NT2/D1 (cell line): ENCODE measurements at places on chromosomes 6 and 20.

DNA sequence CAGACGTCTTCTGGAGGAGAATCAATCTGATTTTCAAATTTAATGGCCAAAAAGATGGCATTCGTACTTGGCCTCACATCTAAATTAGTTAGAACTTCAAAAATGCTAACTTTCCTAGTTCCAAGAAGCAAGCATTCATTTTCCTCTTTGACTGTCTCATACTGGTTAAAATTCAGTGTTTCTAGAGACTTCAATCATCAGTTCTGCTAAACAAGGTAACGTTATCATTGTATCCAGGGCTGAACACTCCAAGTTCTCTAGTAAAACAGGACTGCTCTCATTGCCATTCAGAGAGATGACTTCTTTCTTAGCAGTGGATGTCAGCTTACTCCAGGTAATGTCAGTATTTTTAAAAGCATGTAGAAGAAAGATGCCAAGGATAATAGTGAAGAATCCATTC lies 34.6 kb upstream of the ENTPD6 start:
- DNase-seq = no peak

DNA sequence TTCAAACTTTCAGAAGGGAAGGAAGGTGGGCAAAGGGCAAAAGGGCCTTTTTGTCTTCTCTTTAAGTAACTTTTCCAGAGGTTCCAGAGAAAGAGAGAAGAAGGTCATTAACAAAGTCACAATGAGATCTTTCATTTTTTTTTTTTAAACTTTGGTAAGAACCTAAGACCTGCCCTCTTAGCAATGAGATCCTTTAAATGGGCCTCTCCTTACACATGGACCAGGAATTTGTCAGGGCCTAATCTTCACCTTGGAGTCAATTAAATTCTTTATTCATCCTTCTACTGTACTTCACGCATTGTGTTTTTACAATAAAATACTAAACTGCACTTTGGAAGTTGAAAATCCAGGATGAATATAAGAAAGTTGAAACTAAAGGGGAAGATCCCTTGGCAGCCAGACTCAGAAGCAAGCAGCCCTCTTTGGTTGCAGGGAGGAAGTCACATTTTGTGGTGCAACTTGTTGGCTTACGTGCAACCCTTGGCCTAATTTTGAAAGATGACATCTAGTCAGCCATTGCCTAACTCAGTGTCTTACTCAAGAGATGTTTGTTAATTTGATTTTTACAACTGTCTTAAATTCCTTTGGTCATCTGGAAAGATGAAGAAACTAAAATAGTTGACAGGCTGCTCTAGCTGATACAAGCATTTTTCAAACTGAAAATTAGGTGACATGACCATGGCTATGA lies 11.9 kb upstream of the TMEM170B start:
- DNase-seq = no peak

DNA sequence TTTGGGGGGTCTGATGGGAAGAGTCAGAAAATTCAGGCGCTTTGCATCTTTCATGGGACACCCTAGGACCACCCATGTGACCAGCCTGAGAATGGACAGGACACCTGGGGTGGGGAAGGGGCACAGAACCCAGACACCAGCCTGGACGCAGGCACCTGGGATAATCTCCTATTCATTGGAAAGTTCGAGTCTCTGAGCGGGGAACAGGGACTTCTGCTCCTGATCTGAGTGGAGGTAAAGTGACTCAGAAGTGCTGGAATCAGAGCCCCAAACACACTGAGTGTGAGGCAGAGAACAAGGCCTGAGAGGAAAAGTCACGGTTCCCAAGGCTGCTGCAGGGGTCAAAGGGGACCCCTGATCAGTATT lies 1.4 kb downstream of the HLA-B start:
- DNase-seq = no peak

- DNase-seq = no peak
Measured at GRCh38 chr20:61744691-61745396, 320.8 kb downstream of the TAF4 start.

DNA sequence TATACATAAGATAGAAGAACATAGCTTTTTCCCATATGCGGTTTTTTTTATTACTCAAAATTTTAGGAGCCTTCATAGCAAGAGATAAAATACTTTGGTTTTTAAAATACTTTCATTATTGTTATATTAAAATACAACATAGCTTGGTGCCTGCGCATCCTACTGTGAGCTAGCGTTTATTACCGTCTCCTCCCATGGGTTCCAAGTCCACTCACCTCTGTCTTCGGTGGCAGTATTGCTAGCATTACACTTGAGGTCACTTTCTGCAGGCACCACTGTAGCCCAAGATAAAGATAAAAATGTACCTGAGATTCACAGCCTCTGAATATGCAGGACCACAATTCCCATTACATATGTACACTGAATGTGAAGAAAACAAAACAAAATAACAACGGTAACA lies 326.7 kb downstream of the TPBG start:
- no peak for DNase-seq
